ENCODE measurements at places on chromosomes 5 and 9. TPM values are rescaled to one million over a fixed set of nuclear protein-coding genes. Genes with fewer than 3 reads are reported as not detected.

Gene FBXL7
- 14.8 TPM for total RNA-seq

Gene MCIDAS
- total RNA-seq = not detected

Gene SMIM33
- total RNA-seq = not detected

Gene SEMA6A
- total RNA-seq = 105 TPM

Gene IFNA21
- total RNA-seq = not detected

Gene PRSS3
- total RNA-seq = not detected

Gene PIP5K1B
- total RNA-seq = 2.0 TPM

Gene C9
- total RNA-seq = not detected

Gene KIF27
- total RNA-seq = 24.6 TPM

Gene COL23A1
- total RNA-seq = 0.36 TPM

Gene ACOT12
- not detected for total RNA-seq

Gene CDX1
- 0.31 TPM for total RNA-seq

Gene CPEB4
- 16.7 TPM for total RNA-seq

Gene C9orf85
- 12.3 TPM for total RNA-seq

Gene KIF20A
- total RNA-seq = 28.8 TPM

Gene GADD45G
- total RNA-seq = 1.8 TPM

Gene MEF2C
- 2.6 TPM for total RNA-seq

Gene DRD1
- total RNA-seq = not detected

Gene SHISAL2B
- total RNA-seq = 0.51 TPM

Gene PCDHA12
- total RNA-seq = 13.7 TPM

Gene FANCC
- total RNA-seq = 28.9 TPM

Gene LIX1
- total RNA-seq = 0.31 TPM

Gene TLR4
- total RNA-seq = not detected

Gene DDX4
- not detected for total RNA-seq

Gene PPP3R2
- not detected for total RNA-seq

Gene GDA
- 5.8 TPM for total RNA-seq

Gene FSD1L
- 29.5 TPM for total RNA-seq

Data from progenitor cell of endocrine pancreas (in vitro differentiated cells).